ENCODE measurements at places on chromosomes 11 and 22.

GRCh38 chr11:451738-452137 is 1.7 kb downstream of the PTDSS2 start:
- DNase-seq: no peak

- DNase-seq: no peak
These were observed 51.4 kb upstream of the NUP50 start for GRCh38 chr22:45112136-45112879.

- DNase-seq: no peak
These were observed 40.5 kb downstream of the TPCN2 start for GRCh38 chr11:69089258-69089657.

DNA sequence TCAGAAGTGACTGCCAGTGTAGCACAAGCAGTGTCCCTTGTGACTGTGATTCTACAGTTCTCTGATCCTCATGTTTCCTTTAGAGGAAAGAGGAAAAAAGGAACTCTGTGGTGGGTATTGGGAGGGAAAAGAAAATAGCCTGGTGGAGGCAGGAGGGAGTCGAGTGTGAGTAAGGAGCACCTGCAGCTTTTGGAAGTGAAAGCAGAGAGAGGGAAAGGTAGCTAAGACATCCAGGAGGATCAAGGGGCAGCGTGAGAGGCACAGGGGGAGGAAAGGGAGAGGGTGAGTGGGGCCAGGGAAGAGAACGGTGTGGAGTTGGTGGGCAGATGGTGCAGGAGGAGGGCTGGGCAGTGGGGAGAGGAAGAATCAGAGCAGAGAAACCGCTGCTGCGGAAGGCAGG is 12.4 kb downstream of the TMA7B start:
- no peak for DNase-seq

DNA sequence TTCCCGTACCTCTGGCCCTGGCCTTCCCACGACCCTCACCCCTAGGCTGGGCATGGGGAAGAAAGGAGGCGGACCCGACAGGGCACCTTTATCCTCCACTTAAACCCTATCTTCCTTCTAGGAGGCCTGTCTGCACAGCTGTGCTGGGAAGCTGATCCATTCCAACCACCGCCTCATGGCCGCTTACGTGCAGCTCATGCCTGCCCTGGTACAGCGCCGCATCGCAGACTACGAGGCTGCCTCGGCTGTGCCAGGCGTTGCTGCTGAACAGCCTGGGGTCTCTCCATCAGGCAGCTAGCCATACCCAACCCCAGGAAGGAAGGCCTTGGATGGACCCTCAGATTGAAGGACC is 599 bp downstream of the TIMM10B start:
- DNase-seq: no peak

Data from stimulated activated CD8-positive, alpha-beta memory T cell treated with anti-CD3 and anti-CD28 coated beads, Interleukin-4, amount 100 ng/mL, for 4 hours (primary cell).